ENCODE measurements at places on chromosomes 6 and 20.
A peak's percentile ranks its signal among the peaks of the same experiment; 100 is the strongest.

DNA sequence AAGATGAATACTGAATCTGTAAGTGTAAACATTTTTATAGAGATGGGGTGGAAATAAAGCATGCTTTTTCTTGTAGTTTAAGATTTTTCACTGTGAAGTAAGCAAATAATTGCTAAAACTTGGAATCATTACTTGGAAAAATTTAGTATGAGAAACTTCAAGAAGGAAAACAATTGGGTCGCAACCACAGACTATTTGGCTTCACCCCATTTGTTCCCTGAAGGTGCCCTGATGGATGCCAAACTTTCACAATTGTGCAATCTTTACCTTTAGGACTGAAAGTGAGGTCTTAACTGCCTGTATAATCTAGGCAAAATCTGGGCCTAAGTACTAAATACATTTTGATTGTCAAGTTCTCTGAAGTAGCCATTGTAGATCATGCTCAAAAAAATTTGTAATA lies 330.1 kb downstream of the HDGFL1 start:
- DNase-seq = no peak

DNA sequence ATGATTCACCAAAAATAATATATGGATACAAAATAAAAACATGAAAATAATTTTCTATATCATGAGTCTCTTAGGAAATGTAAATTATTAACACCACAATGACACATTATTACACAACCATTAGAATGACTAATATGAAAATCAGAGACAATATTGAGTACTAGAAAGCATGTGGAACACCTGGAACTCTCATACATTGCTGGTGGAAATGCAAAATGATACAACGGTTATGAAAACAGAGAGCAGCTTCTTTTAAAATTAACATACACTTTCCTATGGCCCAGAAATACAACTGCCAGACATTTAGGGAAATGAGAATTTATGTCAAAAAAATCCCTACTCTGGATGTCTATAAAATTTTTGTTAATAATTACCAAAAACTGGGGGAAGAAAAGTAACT lies 853.3 kb upstream of the MAN1A1 start:
- DNase-seq = no peak

GRCh38 chr6:25788305-25788922 lies 33.9 kb downstream of the SLC17A4 start:
- peak; percentile 18 for DNase-seq

- no peak for DNase-seq
Observed at GRCh38 chr6:16787128-16787682, 25.9 kb upstream of the ATXN1 start.
